ENCODE measurements at places on chromosomes 6 and 20. TPM values are rescaled to one million over a fixed set of nuclear protein-coding genes. Genes with fewer than 3 reads are reported as not detected.

GRCh38 chr6:38907264-38907663, 141.3 kb upstream of the GLP1R start:
- no peak for DNase-seq

DNA sequence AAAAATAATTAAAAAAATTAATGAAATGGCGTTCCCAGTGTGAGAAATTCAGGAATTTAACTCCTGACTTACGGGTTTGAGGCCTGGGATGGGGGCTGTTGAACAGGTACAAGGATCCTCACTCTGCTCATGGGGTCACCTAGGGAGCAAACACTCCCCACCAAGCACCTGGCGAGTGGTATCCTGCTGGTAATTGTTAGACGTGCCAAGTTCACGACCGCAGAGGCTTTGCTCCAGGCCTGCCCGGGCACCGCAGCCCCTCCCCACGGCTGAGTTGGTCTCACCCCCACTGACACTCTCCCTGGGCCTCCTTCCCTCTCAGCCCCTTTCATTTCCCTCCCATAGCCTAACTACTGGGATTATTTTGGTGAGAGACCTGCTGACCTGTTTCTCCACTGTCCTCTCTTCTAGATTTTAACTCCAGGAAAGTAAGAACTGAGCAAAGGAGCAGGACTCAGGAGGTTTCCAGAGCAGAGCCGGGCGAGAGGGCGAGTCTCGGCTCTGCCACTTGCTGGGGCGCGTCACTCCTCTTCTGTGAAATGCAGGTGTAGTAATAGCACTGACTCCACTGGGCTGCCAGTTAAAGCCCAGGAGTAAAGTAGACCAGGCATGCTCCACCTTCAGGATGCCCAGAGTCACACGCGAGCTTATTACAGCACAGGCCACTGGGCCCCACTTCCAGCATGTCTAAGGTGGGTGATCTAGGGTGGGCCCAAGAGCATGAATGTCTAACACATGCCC, 22.8 kb downstream of the BMP7 start:
- no peak for DNase-seq

VWA7 gene
- 0.58 TPM for total RNA-seq

DNA sequence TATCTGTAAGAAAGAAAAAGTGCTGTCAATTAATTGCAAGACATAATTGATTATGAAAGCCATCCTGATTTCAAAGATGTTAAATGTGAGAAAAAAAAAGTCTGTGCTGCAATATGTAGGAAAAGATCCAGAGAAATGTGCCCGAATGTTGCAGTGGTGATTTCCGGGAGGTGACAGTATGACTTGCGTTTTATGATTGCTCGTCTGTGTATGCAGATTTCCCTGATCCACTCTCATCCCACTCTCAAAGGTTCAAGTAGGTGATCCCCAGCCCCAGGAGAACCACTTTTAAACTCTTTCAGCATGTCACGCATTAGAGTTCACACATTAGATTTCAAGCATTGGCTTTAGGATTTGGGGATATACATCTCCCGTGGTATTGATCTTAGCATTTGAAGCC, 57.8 kb downstream of the TPD52L1 start:
- DNase-seq: no peak

DNA sequence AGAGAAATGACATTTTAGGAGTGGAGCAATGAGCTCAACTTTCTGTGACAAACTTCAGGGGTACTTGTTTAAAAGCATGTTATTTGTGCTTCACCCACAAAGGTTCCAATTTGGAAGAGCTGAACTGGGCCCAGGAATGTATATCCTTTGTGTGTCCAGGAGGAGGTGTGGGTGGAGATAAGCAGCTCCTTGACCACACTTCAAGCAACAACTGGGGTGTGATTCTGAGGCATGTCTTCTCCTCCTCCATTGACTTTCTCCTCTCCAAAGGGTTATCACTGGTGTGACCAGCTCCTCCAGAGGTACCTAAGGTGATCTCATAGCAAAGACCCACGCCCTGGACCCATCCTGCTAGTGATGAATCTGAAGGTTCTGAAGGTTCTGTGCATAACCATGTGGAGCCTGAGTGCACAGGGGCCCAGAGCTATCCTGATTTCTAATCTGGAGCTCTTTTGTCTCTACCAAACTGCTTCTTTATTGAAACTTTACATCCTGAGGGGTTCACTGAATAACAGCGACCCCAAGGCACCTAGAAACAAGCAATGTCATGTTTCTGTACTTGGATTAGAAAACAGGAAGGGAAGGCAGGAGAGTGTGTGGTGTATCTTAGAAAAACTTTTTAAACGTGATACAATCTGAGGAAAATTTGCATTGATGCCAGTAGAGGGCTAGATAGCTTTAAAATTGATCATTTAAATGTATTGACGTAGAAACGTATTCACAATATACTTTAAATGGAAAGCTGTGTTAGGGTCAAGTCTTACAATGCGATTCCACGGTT, 60.9 kb upstream of the CD93 start:
- no peak for DNase-seq

GRCh38 chr6:109816452-109817374, 125.6 kb downstream of the FIG4 start:
- DNase-seq: no peak

SAPCD1 gene
- 3.9 TPM for total RNA-seq

GRCh38 chr6:29994826-29995225, 52.5 kb downstream of the HLA-A start:
- no peak for DNase-seq

- DNase-seq: no peak
Observed at GRCh38 chr20:62238569-62239277, 402 bp downstream of the OSBPL2 start.

DNA sequence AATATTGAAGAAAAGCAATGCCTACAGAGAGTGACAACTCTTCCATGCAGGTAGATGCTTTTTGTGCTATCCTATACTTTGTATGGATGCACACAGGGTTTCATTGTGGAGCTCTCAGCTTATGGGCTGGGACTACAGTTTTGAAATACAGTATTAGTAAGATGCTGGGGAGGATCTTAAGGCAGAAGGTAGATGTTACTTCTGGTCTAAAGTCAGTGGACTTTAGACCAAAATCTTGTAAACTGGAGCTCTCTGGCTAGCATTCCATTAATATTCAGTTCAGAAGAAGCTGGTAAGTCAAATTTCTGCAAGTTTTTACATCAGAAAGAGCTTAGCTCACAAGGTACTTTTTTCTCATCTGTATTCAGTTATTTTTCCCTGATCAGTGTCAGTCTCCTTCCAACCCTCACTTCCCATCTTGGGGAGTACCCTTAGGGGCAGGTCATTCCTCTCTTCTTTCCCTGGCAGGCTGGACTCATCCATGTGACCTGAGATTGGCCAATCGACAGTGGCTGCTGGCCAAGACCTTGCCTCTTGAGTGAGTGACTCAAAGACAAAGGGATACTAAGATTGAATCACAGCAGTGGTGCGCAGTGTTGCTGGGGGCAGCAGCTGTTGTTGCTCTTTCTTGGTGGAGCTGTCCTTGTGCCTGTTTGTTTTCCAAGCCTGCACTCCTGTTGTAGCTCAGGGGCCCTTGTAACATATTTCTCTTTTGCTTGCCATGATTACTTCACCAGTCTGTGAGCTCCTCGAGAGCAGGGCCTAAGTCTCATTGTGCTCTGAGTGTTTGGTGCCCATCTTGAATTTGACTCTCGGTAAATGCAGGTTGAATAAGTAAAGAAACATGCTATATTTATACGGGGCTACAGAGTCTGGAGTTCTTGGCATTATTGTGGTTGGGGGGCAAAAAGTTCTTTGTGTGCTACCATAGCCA, 2.8 kb upstream of the PHF20 start:
- peak; percentile 90 for DNase-seq

- no peak for DNase-seq
Observed at GRCh38 chr6:132122176-132122575, 171.0 kb upstream of the CCN2 start.

KIAA1755 gene
- 6.0 TPM for total RNA-seq

DNA sequence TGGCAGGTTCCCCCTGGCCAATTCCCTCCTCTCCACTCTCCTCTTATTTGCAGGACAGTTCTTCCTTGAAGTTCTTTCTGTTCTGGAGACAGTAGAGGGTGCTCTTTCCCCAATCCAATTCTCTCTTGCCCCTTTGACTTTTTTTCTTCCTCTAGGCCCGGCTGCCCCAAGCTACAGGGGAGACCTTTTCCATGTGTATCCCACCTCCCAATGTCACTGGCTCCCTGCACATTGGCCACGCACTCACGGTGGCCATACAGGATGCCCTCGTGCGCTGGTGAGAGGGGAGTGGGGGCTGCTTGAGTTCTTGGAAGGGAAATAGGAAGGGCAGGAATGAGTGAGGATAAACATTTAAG, 1.5 kb downstream of the VARS2 start:
- peak; percentile 51 for DNase-seq

GRCh38 chr6:5337573-5337972, 76.3 kb downstream of the FARS2 start:
- peak; percentile 63 for DNase-seq

LKAAEAR1 gene
- total RNA-seq: not detected

FIG4 gene
- total RNA-seq: 18.9 TPM

RXRB gene
- total RNA-seq: 25.2 TPM

GRCh38 chr20:62601172-62601571, 41.1 kb upstream of the SLCO4A1 start:
- no peak for DNase-seq

TGM3 gene
- total RNA-seq: not detected

GRCh38 chr6:123844011-123844410, 40.3 kb downstream of the NKAIN2 start:
- no peak for DNase-seq

DNA sequence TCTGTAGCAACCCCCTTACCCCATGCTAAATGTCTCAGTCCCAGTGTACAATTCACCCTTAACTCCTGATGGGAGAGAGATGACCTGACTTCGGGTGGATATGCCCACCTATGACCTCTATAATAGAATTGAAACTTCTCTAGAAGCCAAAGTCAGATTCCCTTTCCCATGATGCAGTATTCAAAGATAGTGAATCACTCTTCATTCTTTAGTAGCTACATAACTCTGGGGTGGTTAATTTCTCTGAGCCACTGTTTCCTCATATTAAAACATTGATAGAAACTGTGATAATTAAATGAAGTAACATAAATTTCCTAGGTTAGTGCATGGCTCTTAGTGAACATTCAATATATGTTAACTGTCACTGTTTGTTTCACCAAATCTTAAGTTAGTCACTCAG, 500.4 kb downstream of the COL12A1 start:
- DNase-seq: no peak

- no peak for DNase-seq
Observed at GRCh38 chr6:85594197-85594930, 706 bp upstream of the SNX14 start.

DEFB125 gene
- total RNA-seq: not detected

DNA sequence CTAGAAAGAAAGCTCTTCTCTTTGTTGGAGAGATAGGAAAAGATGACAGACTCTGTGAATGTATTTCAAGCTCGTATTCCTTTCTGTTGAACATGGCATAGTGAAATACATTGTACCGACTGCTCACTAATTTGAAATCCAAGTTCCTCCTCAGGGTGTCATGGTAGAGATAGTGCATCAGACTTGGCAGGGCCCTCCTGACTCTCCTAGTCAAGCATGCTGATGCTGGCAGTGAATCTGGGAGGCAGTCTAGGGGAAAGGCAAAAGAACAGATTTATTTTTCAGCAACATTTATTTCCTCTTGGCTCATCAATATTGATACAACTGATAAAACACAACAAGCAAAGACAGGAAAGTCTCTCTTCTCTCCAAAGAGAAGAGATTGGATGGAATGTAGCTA, 356.3 kb upstream of the IRAK1BP1 start:
- no peak for DNase-seq

PROCR gene
- total RNA-seq: 92.8 TPM

DNA sequence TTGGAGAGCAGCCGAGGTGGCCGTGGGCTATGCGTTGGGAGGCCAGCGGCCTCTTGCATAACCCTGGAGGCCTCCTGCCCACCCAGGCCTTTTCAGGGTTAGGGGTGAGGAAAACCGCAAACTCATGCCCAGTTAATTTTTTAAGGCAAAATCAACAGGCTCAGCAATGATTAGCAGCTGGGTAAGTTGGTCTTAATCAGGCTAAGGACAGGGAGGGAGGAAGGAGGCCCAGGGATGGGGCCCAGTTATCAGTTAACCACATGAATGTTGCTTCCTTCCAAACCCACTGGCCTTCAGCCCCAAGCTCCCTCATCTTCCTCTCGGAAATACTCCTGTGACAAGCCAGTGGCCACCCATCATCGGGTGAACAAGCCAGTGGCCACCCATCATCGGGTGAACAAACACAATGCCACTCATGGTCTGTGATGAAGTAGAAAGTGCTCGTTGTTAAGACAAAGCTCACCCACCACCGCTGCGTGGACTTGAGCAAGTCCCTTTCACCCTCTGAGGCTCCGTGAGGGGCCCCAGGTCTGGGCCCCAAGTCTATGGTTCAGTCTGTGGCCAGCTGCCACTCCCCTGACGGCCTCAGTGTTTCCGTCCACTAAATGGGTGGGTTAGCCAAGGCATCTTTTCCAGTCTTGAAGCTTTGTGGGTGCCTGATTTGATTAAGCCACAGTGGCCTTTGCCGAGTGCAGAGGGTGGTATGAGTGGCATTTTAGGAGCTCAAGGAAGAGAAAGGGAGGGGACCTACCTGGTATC, 39.4 kb downstream of the HNF4A start:
- no peak for DNase-seq

DNMT3B gene
- total RNA-seq: 5.8 TPM

- no peak for DNase-seq
Observed at GRCh38 chr6:169237496-169238134, 16.0 kb downstream of the THBS2 start.

All from glomerular endothelial cell (primary cell).